ENCODE measurements at places on chromosomes 12 and 14. TPM values are rescaled to one million over a fixed set of nuclear protein-coding genes. Genes with fewer than 3 reads are reported as not detected.

ADIPOR2 gene
- 47.4 TPM for polyA plus RNA-seq

PRICKLE1 gene
- polyA plus RNA-seq: 45.9 TPM

SCN8A gene
- 2.6 TPM for polyA plus RNA-seq

SDR9C7 gene
- polyA plus RNA-seq: 0.07 TPM

ZNF891 gene
- 3.1 TPM for polyA plus RNA-seq

GALC gene
- 46.3 TPM for polyA plus RNA-seq

NRXN3 gene
- 6.4 TPM for polyA plus RNA-seq
